ENCODE measurements at places on chromosomes 4 and X. TPM values are rescaled to one million over a fixed set of nuclear protein-coding genes. Genes with fewer than 3 reads are reported as not detected.
A peak's percentile ranks its signal among the peaks of the same experiment; 100 is the strongest.

Gene TMPRSS11A
- total RNA-seq: not detected

Gene G3BP2
- total RNA-seq: 165 TPM

Gene PNMA6F
- total RNA-seq: not detected

Gene SOX3
- total RNA-seq: not detected

Gene CXCL13
- 1.1 TPM for total RNA-seq

Gene LAS1L
- 35.4 TPM for total RNA-seq

Gene KIAA1210
- total RNA-seq: not detected

DNA sequence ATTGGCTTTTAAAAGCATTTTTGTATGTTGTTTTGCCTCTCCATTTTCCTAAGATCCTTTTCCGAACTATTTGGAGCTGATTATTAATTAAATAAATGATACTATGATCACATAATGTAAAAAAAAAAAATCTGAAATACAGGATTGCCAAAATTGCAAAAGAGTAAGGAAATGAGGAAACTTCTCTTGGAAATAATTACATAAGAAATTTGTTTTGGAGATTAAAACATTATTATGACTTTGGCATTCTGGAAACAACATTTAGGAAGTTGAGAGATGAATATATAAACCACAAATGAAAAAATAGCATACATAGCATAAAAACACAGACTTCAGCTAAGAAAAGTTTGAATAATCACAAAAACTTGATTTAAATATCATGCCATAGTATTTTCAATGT, 33.5 kb downstream of the PF4 start:
- H3K27me3 ChIP-seq: no peaks in the 10 kb centered on the region
- H3K36me3 ChIP-seq: no peaks in the 10 kb centered on the region
- no peak for DNase-seq

GRCh38 chr4:67558493-67558892, at the start of gene STAP1:
Gene STAP1 (plus strand): TSS chr4:67558727. CDS start chr4:67558810, 83 bp downstream.
- no peak within 1 kb of the TSS for H3K27ac ChIP-seq
- H3K27me3 ChIP-seq: no peaks in the 10 kb centered on the region
- DNase-seq: no peak
- H3K4me1 ChIP-seq: no peaks in the 10 kb centered on the region

DNA sequence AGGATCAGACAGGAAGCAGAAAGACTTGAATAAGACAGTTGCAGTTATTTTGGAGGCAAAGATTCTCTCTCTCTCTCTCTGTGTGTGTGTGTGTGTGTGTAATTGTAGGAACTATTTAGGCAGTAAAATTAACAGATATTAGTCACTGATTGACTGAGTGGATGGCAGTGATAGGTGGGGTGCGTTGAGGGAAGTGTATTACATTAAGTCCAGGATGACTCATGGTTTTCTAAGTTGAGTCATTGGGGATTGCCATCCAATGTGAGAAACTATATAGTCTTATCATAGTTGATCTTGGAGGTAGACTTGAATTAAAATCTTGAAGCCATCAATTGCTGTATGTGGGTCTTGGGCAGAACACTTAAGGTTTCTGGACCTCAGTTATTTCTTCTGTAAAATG, 75.4 kb downstream of the AR start:
- H3K27ac ChIP-seq: no peak overlapping the region
- H3K27me3 ChIP-seq: no peaks in the 10 kb centered on the region
- H3K4me3 ChIP-seq: no peak overlapping the region
- no peaks in the 10 kb centered on the region for H3K4me1 ChIP-seq
- no peaks in the 10 kb centered on the region for H3K36me3 ChIP-seq

DNA sequence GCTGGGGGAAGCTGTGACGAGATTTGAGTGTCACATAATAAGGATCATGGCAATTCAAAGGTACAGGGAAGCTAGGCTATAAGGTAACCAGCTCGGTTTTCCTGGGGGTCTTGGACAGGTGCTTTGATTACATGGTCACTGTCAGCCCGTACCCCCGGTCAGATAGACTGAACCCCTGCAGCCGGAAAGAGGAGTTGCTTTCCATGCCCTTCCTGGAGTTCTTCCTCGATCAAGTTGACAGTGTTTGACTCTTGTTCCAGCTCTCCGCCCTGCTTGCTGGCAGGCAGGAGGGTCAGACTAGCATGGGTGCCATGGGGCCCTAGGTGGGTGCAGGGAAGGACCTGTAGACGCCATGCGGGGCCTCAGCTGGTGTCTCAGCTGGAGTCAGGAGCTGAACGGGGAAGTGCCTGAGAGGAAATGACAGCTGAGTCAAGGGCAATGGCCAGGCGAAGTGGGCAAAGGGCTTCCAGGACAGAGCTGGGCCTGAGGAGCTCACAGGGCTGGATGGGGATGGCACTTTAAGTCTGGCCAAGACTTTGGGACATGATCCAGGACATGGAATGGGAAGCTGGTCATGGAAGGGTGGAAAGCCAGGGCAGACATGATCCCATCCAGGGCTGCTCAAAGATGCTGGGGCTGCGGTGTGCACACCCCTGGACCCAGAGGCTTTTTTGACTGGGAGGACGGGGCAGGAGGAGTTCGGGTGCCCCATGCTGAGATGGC, 1.6 kb downstream of the TMEM187 start:
- no peak for DNase-seq
- H3K27me3 ChIP-seq: no peaks in the 10 kb centered on the region
- no peak overlapping the region for H3K4me3 ChIP-seq
- H3K4me1 ChIP-seq: peaks cover 10% of the 10 kb centered on the region
- no peaks in the 10 kb centered on the region for H3K36me3 ChIP-seq

GRCh38 chrX:154698630-154699248, 45.4 kb upstream of the CTAG2 start:
- no peaks in the 10 kb centered on the region for H3K36me3 ChIP-seq
- no peaks in the 10 kb centered on the region for H3K4me1 ChIP-seq
- H3K27ac ChIP-seq: no peak overlapping the region
- H3K27me3 ChIP-seq: no peaks in the 10 kb centered on the region

DNA sequence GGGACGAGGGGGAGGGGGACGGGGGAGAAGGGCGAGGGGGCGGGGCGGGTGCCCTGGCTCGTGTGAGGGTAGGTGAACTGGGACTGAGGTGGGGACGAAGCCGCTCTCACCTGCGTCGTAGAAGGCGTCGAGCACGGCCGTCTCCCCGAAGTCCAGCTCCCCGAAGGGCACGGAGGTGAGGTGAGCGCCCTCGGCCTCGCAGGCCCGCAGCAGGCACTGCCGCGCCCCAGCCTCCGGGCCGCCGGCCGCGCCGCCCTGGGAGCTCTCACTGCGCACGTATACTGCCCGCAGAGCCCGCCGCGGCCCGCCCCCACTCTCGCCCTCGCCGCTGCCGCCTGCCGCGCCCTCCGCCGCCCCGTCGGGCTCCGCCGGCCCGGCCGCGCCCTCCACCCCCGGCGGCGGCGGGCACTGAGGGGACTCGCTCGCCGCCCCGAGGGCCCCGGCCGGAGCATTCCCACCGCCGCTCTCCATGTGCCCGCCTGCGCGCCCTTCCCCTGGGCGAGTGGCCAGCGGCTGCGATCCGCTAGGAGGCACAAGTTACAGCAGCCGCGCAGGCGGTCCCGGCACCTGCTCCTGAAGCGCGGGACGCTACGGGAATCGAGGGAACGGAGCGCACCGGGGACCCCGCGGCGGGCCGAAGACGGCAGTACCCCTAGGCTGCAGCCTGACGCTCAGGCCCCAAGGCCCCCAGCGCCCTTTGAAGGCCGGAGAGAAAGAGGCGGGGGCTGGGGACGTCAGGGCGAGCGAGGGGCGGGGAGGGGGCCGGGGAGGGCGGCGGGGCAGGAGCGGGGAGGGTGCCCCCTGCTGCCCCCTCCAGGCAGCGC, at the start of gene MAP3K15:
Gene MAP3K15, minus strand, starts transcription at position 718 of the 824 bp plus-strand sequence. Its CDS starts 247 bp downstream, at position 471.
- H3K27ac ChIP-seq: no peak within 1 kb of the TSS
- no peaks in the 10 kb centered on the region for H3K36me3 ChIP-seq
- peak within 1 kb of the TSS; percentile 29 for H3K4me3 ChIP-seq
- DNase-seq: peak; percentile 23
- H3K4me1 ChIP-seq: no peaks in the 10 kb centered on the region
- peaks cover 8% of the 10 kb centered on the region for H3K27me3 ChIP-seq

- no peak for DNase-seq
- no peak overlapping the region for H3K27ac ChIP-seq
- no peaks in the 10 kb centered on the region for H3K27me3 ChIP-seq
- H3K4me1 ChIP-seq: no peaks in the 10 kb centered on the region
- no peaks in the 10 kb centered on the region for H3K36me3 ChIP-seq
Measured at GRCh38 chr4:100954046-100954445, 393.3 kb downstream of the PPP3CA start.

GRCh38 chrX:30971774-30972603, 82.9 kb upstream of the TAB3 start:
- H3K36me3 ChIP-seq: no peaks in the 10 kb centered on the region
- H3K27ac ChIP-seq: no peak overlapping the region
- no peaks in the 10 kb centered on the region for H3K4me1 ChIP-seq
- no peak overlapping the region for H3K4me3 ChIP-seq
- DNase-seq: peak; percentile 24

- no peak overlapping the region for H3K4me3 ChIP-seq
- H3K27ac ChIP-seq: no peak overlapping the region
- no peaks in the 10 kb centered on the region for H3K36me3 ChIP-seq
- no peak for DNase-seq
- H3K27me3 ChIP-seq: no peaks in the 10 kb centered on the region
Measured at GRCh38 chr4:160371446-160371845, 1268.6 kb downstream of the RAPGEF2 start.

DNA sequence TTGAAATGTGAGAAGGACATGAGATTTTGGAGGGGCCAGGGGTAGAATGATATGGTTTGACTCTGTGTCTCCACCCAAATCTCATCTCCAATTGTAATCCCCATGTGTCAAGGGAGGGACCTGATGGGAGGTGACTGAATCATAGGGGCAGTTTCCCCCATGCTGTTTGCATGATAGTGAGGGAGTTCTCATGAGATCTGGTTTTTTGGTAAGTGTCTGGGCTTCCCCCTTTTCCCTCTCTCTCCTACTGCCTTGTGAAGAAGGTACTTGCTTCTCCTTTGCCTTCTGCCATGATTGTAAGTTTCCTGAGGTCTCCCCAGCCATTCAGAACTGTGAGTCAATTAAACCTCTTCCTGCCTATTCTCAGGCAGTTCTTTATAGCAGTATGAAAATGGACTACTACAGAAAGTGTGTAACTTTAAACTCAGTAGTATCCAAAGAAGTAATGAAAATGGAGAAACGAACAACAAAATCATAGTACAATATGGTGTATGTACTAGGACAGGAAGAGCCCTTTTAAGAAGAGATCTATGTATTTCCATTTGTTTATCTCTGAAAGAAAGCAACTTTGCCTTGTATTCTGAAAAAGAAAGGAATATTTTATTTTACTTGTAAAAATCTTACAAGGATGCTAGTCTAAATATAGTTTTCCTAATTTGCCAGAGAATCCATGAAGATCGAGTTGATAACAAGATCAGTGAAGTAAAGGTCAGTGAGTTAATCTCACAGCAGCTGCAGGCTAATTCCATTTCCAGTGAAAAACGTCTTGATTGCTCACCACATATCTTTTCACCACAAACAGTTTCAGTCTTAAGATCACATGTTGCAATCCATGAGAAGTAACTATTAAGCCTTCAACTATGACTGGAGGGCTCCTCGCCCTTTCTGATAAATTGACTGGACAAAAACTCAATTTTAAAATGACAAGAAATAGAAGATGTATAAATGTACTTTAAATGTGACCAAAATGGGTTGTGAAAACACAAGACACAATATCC, 20.5 kb downstream of the PKD2 start:
- no peak overlapping the region for H3K4me3 ChIP-seq
- H3K27ac ChIP-seq: no peak overlapping the region
- DNase-seq: no peak
- H3K36me3 ChIP-seq: no peaks in the 10 kb centered on the region
- no peaks in the 10 kb centered on the region for H3K4me1 ChIP-seq

GRCh38 chr4:16583764-16584163, 314.7 kb downstream of the LDB2 start:
- no peaks in the 10 kb centered on the region for H3K36me3 ChIP-seq
- no peak overlapping the region for H3K27ac ChIP-seq
- no peak overlapping the region for H3K4me3 ChIP-seq
- no peaks in the 10 kb centered on the region for H3K27me3 ChIP-seq
- DNase-seq: no peak

DNA sequence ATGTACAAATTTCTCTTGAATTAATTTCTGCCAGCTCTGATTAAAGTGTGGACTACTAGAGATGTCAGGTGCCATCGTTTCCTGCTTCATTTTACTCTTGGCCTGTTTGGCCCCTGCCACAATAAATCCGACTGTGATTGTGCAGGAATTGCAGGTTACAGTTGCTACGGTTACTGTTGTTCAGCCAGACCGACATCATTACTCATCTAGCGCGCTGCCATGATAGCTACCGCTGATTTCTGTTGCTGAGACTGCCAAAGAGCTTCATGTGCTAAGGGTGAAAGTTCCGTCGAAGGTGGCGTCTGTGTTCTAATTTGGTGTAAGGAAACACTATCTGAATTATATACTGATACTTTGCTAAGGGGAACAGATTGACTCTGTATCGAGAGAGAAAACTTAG, 22.1 kb downstream of the SLIT2 start:
- no peak for DNase-seq
- H3K36me3 ChIP-seq: no peaks in the 10 kb centered on the region
- no peak overlapping the region for H3K4me3 ChIP-seq

DNA sequence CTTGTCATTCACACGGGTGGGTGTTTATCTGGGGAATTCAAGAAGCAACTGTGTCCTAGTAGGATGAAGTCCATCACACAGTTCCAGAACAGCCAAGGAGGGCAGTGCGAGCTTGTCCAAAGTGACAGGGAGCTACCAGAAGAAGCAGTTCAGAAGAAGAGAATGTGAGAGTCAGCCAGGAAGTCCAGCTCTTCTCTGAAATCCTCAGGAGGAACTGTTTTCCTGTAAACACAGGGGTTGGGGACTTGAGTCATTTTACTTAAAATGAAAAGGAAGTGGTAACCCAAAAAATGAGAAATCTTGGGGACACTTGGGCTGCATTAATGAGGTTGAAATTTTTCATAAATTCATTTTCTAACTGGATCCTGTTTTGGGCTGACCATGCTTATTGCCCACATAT, 8.2 kb upstream of the TLR10 start:
- DNase-seq: no peak
- no peaks in the 10 kb centered on the region for H3K4me1 ChIP-seq
- H3K27me3 ChIP-seq: no peaks in the 10 kb centered on the region
- no peaks in the 10 kb centered on the region for H3K36me3 ChIP-seq
- no peak overlapping the region for H3K27ac ChIP-seq

DNA sequence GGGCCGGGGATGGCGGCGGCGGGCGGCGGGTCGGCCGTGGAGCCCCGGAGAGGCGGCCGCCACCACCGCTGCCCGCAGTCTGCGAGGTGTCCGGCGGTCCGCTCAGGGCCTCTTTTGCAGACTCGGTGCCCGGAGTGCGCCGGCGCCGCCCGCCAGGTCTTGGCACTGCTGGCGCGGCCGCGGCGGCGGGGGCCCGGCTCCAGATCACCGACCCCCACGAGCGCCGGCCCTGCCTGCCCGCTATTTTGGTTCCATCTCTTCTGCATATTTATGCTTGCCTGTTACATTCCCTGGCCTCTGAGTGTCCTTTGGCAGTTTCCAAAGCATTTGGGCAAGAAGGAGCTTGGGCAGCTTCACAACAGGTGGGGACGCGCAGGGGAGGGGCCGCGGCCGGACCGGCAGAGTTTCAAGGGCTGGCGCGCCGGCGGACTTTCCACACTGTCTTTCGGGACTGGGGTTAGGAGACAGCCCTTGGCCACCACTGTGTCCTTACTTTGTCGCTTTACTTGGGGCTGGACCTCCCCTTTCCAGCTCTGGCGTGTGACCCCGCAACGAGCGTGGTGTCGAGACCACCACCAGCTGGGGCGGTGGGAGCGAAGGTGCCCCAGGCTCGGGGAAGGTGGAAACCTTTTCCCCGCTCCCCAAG, 668 bp upstream of the TAPT1 start:
- H3K27me3 ChIP-seq: no peaks in the 10 kb centered on the region
- H3K36me3 ChIP-seq: no peaks in the 10 kb centered on the region
- peak overlapping the region; percentile 97 for H3K27ac ChIP-seq
- peaks cover 18% of the 10 kb centered on the region for H3K4me1 ChIP-seq
